ENCODE measurements at places on chromosomes 2 and 18.
A peak's percentile ranks its signal among the peaks of the same experiment; 100 is the strongest.

GRCh38 chr2:3628800-3629199 is 29.2 kb upstream of the ALLC start:
- no peak for DNase-seq

DNA sequence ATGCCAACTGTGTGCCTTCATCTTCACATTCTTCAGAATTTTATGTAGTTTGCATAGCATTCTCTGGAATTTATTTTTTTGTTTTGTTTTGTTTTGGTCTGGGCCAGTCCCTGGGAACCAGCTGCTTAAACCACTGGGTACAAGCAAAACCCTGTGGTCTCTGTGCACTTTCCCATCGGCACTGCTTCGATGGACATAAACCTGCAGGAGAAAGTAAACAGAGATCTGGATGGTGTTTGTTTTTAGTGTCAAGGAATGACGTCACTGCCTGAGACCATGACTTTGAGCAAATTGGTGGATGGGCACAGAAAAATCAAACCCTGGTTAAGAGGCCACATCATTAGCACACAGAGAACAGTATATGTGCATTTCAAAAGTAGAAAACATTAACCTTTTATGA is 64.7 kb upstream of the RASGRP3 start:
- no peak for DNase-seq

- DNase-seq, result peak; percentile 55
Observed at GRCh38 chr2:108575132-108575966, 41.1 kb downstream of the LIMS1 start.

DNA sequence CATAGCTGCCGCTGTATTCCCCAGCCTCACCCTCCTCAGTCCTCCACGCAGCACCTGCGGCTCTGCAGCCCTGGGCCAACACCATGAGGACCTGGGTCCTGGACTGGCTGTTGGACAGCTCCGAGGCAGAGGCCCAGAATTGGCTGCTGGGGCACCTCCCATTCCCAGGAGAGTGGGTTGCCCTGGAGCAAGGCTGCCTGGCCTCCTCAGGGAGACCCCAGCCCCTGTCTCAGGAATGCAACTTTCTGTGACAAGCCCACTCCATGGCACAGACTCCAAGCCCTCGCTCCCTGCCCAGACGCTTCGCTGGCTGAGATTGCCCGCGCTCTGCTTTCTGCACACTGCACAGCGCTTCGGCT is 33.0 kb downstream of the CYP26B1 start:
- DNase-seq, result no peak

DNA sequence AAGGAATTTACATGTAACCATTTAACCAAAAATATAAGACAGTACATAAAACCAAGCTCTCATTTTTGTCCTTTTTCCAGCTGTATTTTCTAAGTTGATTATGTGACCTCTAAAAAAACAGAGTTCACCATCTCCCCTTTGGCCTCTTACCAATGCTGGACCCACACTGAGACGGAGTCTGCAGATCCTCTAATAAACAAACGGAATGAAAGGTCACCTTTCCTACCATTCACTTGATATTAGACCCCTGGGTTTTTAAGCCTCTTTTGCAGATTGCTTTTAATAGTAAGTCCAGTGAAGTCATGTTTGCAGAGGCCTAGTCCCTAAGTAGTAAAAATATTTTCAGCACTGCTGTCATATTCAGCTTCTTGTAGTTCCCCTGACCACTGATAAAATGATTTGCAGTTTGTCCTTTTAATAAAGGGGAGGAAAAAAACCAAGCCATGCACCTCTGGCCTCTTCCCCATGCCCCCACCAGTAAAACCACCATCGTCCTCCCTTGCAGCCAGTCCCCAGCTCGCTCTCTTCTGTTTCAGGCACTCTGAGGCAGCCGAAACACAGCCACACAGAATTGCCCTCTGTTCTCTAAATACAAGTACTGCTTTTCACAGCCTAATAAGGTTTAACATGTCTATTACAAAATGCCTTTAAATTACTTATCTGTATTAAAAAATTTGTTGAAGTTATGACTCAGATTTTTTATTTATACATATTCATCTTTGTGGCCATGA is 427.5 kb downstream of the PARD3B start:
- DNase-seq, result no peak

GRCh38 chr2:174280596-174280995 is 32.3 kb upstream of the OLA1 start:
- no peak for DNase-seq

Data from renal cortex interstitium (tissue), 15 donors.